ENCODE measurements at places on chromosomes 1 and 21.

- peak; percentile 48 for DNase-seq
Measured at GRCh38 chr1:231924180-231924579, 297.6 kb downstream of the DISC1 start.

DNA sequence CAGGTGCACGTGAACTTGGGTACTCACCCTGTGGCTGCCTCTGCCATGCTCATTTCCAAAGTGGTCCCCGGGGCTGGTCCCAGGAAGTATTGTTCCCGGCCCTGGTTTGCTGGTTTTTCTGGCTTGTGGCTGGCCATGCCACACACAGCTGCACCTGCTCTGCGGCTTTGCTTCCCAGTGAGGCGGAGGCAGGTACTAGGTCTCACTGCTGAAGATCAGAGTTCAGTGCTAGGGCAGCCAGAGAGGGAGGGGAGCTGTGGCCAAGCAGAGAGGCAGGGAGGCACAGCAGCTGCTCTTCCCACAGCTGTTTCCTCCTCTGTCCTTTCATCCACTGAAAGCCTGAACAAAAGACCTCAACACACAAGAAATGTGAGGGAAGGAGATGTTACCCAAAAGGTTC lies 30.5 kb downstream of the ENO1 start:
- peak; percentile 23 for DNase-seq

- DNase-seq = peak; percentile 17
Measured at GRCh38 chr1:61079296-61079897, 3.0 kb upstream of the NFIA start.

DNA sequence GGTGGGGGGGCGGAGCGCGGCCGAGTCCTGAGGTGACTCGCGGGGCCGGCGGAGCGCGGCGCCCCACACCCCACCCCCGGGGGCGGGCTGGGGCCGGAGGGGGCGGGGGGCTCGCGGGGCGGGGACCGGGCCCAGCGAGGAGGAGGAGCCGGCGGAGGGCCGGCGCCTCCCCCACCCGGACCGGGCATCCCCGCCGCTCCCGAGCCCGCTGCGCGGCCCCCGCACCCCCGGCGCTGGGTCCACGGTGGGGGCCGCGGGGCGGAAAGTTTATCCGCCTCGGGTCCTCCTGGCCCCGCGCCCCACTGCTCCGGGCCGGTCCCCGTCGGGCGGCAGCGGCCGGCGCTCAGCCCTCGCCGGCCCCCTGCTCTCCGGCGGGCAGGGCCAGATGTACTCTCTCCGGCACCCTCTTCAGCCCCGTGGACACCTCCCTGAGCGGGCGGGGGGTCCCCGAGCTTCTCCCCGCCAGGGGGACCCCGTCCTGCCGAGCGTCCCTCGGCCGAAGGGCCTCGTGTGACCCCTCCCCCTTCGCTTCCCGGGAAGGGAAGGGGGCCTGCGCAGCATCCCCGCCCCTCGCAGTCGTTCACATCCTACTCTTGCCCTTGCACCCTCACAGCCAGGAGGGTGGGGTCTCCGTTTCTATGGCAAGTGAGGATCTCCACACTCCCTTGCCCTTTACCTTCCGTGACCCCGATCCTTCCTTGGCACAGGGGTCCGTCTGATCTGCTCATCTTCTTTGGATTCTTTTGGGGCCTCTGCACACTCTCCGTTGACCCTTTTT lies 663 bp downstream of the CAMTA1 start:
- peak; percentile 50 for DNase-seq

GRCh38 chr21:45086337-45086958 lies 12.1 kb downstream of the ADARB1 start:
- DNase-seq = no peak

DNA sequence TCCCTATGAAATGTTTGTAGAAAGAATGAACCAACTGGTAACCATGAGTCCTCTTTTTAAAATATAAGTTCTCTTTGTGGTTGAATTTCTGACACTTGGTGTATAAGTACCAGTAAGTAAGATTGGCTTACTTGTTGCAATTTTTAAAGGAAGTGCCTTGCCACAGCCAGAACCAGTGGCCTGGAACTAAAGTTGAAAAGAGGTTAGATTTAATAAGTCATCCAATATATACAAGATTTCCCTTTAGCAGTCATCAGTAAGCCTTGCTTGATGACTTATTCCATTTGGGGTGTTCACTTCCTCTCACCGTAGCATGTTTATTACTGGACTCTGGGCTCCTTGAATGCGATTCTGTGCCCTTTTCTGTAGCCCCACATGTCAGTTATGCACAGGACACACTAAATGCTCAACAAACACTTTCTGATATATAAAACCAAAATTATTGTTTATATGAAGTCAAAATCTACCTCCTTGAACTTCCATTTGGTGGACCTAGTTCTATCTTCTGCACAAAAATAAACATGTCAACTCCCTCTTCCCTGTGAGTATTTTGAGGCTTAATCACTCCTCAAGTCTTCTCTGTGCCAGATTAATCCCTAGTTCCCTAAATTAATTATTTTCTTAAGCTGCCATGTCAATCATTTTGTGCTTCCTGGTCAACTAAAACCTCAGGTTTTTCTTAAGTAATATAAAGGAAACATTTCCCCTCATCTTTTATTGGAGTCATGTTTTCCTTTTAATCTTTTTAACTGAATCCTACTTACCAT lies 218.1 kb downstream of the ST6GALNAC3 start:
- DNase-seq = no peak

DNA sequence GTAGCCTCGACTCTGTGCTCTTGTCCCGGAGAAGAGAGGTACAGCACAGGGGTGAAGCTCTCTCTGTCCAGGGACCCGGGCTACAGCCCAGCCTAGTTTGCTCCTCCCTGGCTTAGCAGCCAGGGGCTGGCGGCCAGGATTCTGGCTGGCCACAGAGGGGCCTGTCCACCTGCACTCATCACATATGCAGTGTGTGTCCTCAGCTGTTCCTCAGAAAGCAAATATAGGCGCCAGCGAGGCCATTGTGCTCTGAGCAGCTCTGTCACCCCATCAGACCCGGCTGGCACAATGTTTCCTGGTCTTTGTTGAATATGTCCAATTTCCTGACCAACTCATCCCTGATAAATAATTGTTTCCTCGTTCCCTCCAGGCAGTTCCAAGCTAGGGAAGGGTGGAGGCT lies 28.5 kb downstream of the KCND3 start:
- no peak for DNase-seq

DNA sequence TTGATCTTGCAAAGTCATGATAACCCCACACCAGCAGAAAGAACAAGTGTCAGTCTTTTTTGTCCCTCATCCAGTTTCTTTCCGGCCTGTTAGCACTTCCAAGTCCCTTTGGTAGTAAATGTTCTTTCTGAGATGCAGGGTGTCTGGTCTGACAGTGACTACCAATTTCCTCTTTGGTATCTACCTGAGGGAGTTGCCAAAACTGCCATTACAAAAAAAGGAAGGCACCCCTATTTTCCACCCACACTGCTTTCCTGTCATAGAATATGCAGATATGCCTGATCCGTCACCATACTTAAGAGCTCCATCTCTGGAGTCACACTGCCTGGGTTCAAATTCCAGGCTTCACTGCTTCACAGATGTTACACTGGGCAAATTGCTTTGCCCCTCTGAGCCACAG lies 72.4 kb downstream of the ZNF281 start:
- peak; percentile 9 for DNase-seq

- DNase-seq = no peak
Measured at GRCh38 chr1:199747984-199748383, 279.5 kb upstream of the NR5A2 start.

GRCh38 chr1:43349594-43350306 lies 9.0 kb upstream of the CDC20 start:
- DNase-seq = no peak

DNA sequence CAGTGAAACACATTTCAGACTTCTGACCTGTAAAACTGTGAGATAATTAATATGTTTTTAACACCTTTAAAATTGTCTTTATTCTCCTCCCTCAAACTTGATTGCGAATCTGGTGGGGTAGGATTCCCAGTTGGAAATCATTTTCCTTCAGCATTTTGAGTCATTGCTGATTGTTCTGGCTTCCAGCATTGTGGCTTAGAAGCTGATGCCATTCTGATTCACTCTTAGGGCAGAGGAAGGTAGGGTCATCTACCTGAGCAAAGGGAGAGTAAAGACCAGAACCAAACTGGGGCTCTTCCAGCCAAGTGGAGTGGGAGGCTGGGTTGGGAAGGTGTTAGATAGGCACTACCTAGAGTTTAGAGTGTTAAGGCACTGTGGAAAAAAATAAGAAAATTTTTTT lies 61.2 kb downstream of the MPZL1 start:
- DNase-seq = no peak

DNA sequence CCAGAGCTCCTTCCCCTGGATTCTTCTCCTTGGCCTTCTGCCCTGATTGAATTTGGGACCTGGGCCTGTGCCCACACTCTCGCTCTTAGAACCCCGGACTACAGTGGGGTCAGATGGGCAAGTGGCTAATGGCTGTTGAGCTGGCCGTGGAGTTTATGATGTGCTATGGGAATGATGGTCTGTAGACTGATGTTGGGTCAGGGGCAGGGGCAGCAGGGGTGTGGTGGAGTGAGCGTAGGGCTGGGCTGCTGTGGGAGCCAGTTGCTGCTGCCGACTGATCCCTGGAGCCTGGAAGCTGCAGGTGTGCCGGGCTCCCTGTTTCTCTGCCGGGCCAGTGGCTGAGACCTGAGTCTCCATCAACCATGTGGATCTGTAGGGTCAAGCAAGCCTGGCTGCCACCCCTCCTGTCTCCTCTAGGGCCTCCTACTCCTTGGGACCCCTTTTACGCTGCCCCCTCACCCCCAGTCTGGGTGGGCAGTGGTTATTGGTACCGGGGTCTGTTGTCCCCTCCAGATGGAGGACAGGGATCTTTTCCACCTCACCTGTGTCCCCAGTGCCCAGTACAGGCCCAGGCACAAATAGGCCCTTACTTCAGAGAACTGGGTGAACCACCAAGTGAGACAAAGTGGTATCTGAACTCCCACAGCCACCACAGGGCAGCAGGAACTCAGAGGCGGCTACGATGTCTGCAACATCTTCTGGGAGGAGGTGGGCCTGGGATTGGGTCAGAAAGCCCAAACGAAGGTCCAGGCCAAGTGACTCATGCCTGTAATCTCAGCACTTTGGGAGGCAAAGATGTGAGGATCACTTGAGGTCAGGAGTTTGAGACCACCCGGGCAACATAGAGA lies 5.1 kb downstream of the PODN start:
- DNase-seq = no peak

DNA sequence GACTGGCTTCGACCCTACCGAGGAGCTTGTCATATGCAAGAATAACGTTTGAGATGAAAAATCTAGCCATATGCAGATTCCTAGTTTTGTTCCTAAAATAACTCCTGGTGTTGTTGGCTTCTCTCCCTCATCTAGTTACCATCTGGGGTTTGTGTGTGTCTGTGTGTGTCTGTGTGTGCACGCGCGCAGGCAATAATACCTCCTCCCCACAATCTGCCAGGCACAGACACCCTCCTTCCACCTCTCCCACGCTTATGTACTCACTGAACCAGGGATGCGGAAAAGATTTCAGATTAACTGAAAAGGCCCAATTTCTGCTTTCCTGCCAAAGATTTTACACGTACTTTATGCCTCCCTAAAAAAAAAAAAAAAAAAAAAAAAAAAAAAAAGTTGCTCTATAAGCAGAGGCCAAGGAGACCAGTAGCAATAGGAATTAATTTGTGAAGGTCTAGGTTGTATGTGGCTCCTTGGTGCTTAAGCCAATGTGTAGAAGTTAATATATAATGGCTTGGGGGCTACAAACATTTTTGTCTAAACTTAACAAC lies 452.7 kb downstream of the NUF2 start:
- no peak for DNase-seq

DNA sequence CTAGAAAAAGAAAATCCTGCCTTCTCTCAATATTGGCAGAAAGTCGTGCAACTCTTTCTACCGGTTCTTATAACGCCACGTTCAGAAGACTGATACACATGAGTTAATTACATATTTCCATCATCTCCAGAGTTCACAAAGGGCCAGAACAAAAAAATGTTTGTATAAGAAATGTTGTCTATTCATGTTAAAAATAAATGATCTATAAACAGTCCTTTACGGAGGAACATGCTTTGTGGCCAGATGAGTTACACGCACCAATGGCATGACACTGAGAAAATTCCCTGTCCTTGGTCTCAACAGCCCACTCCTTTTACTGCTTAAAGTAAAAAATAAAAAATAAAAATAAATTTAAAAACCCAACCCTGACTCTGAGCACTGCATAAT lies 29.5 kb downstream of the C2CD2 start:
- DNase-seq = no peak

DNA sequence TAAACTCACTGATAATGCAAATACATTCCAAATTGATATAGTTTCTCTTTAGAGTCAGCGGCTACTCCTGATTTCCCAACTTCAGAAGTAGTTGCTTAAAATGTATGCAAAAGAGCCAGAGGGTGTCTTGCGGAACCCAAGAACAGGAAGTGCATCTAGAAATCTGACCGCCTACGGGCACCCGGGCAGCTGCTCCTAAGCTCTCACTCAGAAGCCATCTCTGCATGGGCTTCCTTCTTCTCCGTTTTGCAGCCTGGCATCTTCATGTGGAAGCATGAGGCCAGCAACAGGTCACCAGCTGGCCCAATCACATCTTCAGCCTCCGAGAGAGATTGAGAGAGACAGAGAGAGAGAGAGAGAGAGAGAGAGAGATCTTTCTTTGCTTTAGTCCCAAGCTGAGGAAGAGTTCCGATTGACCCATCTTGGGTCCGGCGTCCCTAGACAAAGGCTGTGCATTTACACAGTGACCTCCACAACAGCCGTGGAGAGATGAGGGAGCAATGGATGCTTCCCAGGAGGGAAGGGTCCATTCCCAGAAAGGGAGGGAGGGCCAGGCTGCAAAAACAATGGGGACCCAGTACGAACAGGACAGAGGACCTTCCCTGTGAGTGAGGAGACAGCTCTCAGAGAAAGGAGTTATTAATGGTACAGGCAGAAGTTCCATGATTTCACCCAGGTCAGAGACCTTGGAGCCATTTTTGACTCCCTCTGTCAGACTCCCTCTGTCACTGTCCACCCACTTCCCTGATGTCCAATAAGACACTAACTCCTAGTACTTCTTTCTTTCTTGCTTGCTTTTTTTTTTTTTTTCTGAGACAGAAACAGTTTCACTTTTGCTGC lies 28.2 kb upstream of the SLC30A1 start:
- no peak for DNase-seq

DNA sequence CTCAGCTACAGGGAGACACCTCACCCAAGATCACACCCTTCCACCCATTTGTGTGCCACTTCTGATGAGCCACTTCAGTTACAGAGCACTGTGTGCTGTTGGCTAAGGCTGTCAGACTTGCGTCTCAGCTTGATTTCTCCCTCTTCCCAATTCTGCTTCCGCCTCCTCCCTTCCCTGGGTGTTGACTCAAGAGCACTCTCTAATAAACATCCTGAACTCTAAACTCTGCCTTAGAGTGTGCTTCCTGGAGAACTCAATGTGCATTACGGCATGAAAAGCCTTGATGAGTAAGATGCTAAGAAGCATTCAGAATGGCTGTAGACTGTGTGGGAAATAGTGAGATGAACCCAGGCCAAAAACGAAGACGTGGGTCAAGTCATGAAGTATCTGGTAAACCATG lies 54.9 kb upstream of the S1PR1 start:
- peak; percentile 91 for DNase-seq

- DNase-seq = no peak
Measured at GRCh38 chr21:28827422-28827821, 165.3 kb downstream of the LTN1 start.

DNA sequence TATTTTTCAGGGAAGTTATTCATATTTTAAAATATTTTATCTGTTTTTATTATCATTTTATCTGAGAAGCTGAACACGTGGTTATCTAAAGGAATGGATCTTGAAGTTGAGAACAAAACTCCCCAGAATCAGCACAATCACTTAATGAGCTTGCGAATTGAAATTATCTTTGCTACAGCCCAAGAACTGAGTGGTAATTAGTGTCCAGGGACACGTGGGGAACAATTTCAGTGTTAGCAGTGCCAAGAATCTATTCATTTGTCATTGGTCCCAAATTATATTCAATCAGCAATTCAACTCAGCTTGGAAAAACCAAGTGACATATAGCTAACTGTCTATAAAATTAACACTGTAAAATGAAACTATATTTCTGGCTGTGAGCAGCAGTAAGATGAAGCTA lies 197.6 kb upstream of the UBE2U start:
- no peak for DNase-seq
